ENCODE measurements at places on chromosomes 5 and 9.

GRCh38 chr5:8376478-8376877 is 507.5 kb downstream of the MTRR start:
- no peak overlapping the region for H3K27ac ChIP-seq
- H3K4me3 ChIP-seq, result no peak overlapping the region
- H3K4me1 ChIP-seq, result peaks cover 4% of the 10 kb centered on the region
- H3K36me3 ChIP-seq, result no peaks in the 10 kb centered on the region
- H3K27me3 ChIP-seq, result no peaks in the 10 kb centered on the region
- peak; percentile 40 for DNase-seq

GRCh38 chr9:77384406-77384805 is 207.1 kb downstream of the VPS13A start:
- no peak overlapping the region for H3K27ac ChIP-seq
- DNase-seq, result no peak
- no peaks in the 10 kb centered on the region for H3K27me3 ChIP-seq
- H3K4me1 ChIP-seq, result no peaks in the 10 kb centered on the region
- H3K4me3 ChIP-seq, result no peak overlapping the region
- peaks cover 4% of the 10 kb centered on the region for H3K36me3 ChIP-seq

DNA sequence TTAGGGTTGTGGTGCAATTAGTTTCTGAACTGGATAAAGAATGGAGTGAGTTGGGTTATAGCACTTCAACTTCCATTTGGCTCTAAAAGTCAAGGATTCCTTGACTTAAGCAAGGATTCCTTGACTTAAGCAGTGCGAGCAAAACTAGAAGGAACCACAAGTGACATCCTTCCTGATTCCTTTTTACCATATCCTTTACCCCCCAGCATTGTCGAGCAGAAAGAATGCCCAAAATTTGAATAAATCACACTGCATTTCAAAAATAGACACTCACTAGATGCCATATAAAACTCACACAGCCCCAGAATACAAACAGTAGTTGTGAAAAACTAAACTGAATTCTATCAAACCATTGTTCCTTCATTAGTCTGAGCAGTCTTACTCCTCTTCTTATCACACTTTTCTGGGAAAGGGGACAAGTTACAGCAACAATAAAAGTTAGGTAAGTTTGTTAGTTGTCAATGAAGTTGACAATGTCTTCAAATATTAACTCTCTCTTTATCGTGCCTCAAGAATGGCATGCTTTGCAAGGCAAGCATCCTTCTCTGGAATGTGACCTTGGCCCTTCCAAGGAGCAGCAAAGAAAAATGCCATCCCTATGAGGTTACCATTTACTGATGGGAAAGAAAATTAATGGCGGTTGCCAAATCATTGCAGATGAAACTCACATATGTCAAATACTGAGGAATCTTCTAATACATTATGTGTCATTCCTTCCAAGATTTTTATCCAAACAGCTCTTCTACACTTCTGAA is 273.3 kb upstream of the ANKRD55 start:
- DNase-seq, result no peak
- H3K27me3 ChIP-seq, result no peaks in the 10 kb centered on the region
- H3K27ac ChIP-seq, result no peak overlapping the region
- H3K4me3 ChIP-seq, result no peak overlapping the region
- peaks cover 4% of the 10 kb centered on the region for H3K36me3 ChIP-seq
- peaks cover 23% of the 10 kb centered on the region for H3K4me1 ChIP-seq

DNA sequence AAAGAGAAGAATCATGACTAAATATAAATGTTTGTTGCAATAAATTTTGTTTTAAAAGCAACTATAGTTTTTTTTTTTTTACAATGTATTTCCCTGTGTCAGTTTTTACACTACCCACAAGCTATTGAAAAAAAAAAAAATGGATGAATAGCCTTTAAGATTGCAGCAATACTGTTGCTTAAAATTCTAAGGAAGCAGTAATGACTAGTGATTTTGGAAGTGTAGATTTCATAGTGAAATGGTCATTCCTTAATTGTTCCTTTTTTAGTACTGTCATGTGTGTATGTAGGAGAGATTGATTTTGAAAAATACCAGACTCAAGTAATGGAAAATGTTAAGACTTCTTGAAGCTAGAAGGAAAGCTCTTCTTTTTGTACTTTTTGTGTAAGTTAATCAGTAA is 53.1 kb downstream of the NDUFS4 start:
- no peaks in the 10 kb centered on the region for H3K27me3 ChIP-seq
- H3K27ac ChIP-seq, result no peak overlapping the region
- no peak for DNase-seq
- H3K4me1 ChIP-seq, result peaks cover 2% of the 10 kb centered on the region

- peaks cover 16% of the 10 kb centered on the region for H3K27me3 ChIP-seq
- H3K27ac ChIP-seq, result no peak overlapping the region
- no peak overlapping the region for H3K4me3 ChIP-seq
- no peak for DNase-seq
- H3K36me3 ChIP-seq, result peaks cover 5% of the 10 kb centered on the region
Measured at GRCh38 chr5:75612226-75612569, 945 bp downstream of the ANKDD1B start.

- H3K4me3 ChIP-seq, result no peak overlapping the region
- no peaks in the 10 kb centered on the region for H3K27me3 ChIP-seq
- no peaks in the 10 kb centered on the region for H3K4me1 ChIP-seq
Measured at GRCh38 chr9:2972475-2972874, 128.6 kb upstream of the PUM3 start.

- peaks cover 4% of the 10 kb centered on the region for H3K4me1 ChIP-seq
- no peak overlapping the region for H3K4me3 ChIP-seq
- DNase-seq, result peak; percentile 73
- no peaks in the 10 kb centered on the region for H3K36me3 ChIP-seq
- no peak overlapping the region for H3K27ac ChIP-seq
- H3K27me3 ChIP-seq, result peaks cover 70% of the 10 kb centered on the region
Measured at GRCh38 chr9:77011973-77012821, 7.3 kb upstream of the FOXB2 start.

DNA sequence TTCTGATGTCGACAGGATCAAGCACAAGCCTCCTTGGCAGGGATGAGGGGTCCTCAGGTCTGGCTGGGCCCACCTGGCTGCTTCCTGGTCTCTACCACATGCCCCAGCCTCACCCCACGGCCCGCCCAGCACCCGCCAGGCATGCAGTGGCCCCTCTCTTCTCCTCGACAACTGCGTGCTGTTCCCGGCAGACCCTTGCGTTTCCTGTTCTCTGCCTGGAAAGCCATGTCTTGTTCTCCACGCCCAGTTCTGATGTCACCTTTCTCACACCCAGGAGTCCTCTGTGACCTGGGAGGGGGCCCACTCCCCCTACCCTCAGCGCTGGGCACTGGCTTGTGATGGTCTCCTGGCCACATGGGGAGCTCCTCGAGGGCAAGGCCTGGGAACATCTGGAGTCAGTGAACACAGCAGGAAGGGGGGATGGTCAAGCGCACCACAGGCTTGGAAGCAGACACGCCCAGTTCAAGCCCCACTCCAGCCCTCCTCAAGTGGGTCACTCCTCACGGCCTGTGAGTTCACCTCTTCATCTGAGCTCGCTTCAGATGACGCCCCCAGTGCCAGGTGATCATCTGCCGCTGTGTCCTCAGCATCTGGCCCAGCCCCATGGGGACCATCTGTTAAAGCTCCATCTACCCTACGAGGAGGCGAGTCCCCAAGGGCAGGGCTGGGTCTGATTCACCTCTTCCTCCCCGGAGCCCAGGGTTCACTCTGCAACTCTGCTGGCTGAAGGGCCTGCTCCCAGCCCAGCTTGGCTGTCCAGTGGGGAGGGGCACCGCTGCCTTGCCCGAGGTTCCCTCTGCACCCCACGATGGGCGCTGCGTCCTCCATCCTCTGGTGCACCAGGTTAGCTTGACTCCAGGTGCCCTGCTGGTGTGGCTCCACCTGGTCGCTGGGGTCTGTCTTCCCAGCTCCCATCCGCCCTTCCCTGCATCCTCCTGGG is 133.2 kb upstream of the PHYKPL start:
- peaks cover 4% of the 10 kb centered on the region for H3K27me3 ChIP-seq
- DNase-seq, result no peak
- H3K27ac ChIP-seq, result no peak overlapping the region
- H3K4me1 ChIP-seq, result peaks cover 3% of the 10 kb centered on the region

GRCh38 chr5:3780278-3780677 is 184.6 kb downstream of the IRX1 start:
- H3K27ac ChIP-seq, result no peak overlapping the region
- no peaks in the 10 kb centered on the region for H3K36me3 ChIP-seq
- H3K4me1 ChIP-seq, result no peaks in the 10 kb centered on the region

- H3K4me1 ChIP-seq, result peaks cover 27% of the 10 kb centered on the region
- peak overlapping the region; percentile 87 for H3K4me3 ChIP-seq
- peak; percentile 23 for DNase-seq
- H3K36me3 ChIP-seq, result peaks cover 25% of the 10 kb centered on the region
- peak overlapping the region; percentile 68 for H3K27ac ChIP-seq
- H3K27me3 ChIP-seq, result peaks cover 25% of the 10 kb centered on the region
Measured at GRCh38 chr5:74685979-74686631, 1.1 kb downstream of the HEXB start.

- DNase-seq, result no peak
- H3K4me3 ChIP-seq, result no peak overlapping the region
- no peaks in the 10 kb centered on the region for H3K27me3 ChIP-seq
- H3K4me1 ChIP-seq, result no peaks in the 10 kb centered on the region
- H3K36me3 ChIP-seq, result no peaks in the 10 kb centered on the region
Measured at GRCh38 chr5:74382987-74383593, 257.4 kb downstream of the ENC1 start.

- peaks cover 2% of the 10 kb centered on the region for H3K36me3 ChIP-seq
- no peak for DNase-seq
- peaks cover 5% of the 10 kb centered on the region for H3K4me1 ChIP-seq
- no peak overlapping the region for H3K27ac ChIP-seq
- no peaks in the 10 kb centered on the region for H3K27me3 ChIP-seq
Measured at GRCh38 chr9:27476870-27477515, 47.1 kb upstream of the IFNK start.

GRCh38 chr9:35861161-35861897 is 8.9 kb downstream of the OR13J1 start:
- H3K27ac ChIP-seq, result no peak overlapping the region
- no peak for DNase-seq
- H3K36me3 ChIP-seq, result no peaks in the 10 kb centered on the region
- peaks cover 62% of the 10 kb centered on the region for H3K27me3 ChIP-seq
- no peak overlapping the region for H3K4me3 ChIP-seq

GRCh38 chr5:23466401-23466912 is 41.0 kb upstream of the PRDM9 start:
- no peak overlapping the region for H3K27ac ChIP-seq
- H3K36me3 ChIP-seq, result no peaks in the 10 kb centered on the region
- no peaks in the 10 kb centered on the region for H3K4me1 ChIP-seq
- DNase-seq, result no peak

DNA sequence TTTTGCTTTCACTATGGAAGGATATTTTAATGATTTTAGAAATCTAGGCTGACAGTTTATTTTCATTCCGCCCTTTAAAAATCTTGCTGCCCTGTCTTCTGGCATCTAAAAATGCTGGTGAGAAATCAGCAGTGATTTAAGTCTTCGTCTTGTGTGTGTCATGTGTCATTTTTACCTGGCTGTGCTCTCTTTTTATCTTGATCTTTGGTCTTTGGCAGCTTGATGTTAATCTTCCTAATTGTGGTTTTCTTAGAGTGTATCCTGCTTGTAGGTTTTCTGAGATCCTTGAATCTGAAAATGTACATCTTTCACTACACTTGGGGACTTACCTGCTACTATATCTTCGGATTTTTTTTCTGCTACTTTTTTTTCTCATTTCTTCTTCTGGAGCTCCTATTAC is 11.9 kb upstream of the LPCAT1 start:
- H3K27me3 ChIP-seq, result peaks cover 10% of the 10 kb centered on the region
- peak overlapping the region; percentile 69 for H3K4me3 ChIP-seq

GRCh38 chr9:116465576-116466270 is 221.4 kb upstream of the TRIM32 start:
- peaks cover 5% of the 10 kb centered on the region for H3K4me1 ChIP-seq
- H3K4me3 ChIP-seq, result no peak overlapping the region
- no peak for DNase-seq
- no peaks in the 10 kb centered on the region for H3K27me3 ChIP-seq

DNA sequence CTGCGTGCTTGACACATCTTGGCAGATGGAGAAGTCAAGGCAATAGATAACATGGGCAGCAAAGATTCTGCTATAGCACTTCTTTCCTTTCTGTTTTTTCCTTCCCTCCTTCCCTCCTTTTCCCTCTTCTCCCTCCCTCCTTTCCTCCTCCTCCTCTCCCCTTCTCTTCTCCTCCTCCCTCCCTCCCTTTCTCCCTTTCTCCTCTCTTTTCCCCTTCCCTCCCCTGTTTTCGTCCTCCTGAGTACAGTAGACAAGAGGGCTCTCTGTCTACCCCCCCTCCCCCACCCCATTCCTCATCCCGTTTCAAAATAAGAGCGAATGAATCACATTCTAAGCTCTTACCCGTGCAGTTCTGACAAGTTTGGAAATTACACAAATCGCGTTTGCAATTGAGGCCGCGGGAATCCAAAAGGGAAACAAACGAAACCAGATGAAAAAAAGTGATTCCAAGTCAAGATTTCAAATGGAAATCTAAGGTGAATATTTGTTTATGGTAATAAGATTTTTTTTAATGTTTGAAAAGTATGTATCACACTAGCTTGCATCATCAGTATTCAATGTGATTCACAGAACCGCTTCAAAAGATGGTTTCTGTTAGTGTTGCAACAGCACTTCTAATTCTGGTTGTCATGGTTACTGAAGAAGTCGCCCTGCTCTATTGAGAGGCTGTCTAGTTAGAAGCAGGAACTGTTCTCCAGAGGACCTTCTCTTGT is 1.3 kb downstream of the NIM1K start:
- peaks cover 25% of the 10 kb centered on the region for H3K4me1 ChIP-seq
- peak overlapping the region; percentile 52 for H3K27ac ChIP-seq
- DNase-seq, result peak; percentile 35
- H3K4me3 ChIP-seq, result peak overlapping the region; percentile 77

DNA sequence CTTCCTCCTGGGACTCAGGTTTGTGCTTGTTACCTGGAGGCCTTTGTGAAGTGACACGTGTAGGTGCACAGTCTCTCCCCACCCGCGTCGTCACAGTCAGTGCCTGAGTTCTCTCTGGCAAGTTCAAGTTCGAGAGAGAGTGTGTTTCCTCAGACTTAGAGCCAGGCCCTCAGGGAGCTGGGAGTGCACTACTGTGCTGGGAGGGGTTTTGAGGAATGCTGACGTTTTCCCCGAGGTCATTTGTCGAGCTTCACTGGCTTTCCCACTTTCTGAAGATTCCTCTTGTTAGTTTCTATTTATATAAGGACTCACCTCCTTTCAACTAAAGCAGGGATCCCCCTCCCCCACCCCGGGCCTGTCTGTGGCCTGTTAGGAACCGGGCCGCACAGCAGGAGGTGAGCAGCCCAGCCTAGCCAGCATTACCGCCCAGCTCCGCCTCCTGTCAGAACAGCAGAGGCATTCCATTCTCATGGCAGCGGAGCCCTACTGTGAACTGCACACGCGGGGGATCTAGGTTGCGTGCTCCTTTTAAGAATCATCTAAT is 209.2 kb downstream of the DIRAS2 start:
- H3K4me3 ChIP-seq, result no peak overlapping the region
- no peaks in the 10 kb centered on the region for H3K36me3 ChIP-seq
- H3K27me3 ChIP-seq, result peaks cover 20% of the 10 kb centered on the region
- no peak overlapping the region for H3K27ac ChIP-seq

GRCh38 chr5:78783434-78784130 is 135.0 kb upstream of the LHFPL2 start:
- H3K4me1 ChIP-seq, result no peaks in the 10 kb centered on the region
- H3K36me3 ChIP-seq, result peaks cover 2% of the 10 kb centered on the region
- DNase-seq, result no peak
- H3K27ac ChIP-seq, result no peak overlapping the region

All from activated naive CD4-positive, alpha-beta T cell treated with anti-CD3 and anti-CD28 coated beads, Interleukin-2, amount 10 ng/mL, durations not matched to agents 7 days and 5 days (primary cell).